ENCODE measurements at places on chromosomes 1 and 21. TPM values are rescaled to one million over a fixed set of nuclear protein-coding genes. Genes with fewer than 3 reads are reported as not detected.

GPX7 gene
- total RNA-seq = 2.3 TPM

C8A gene
- total RNA-seq = not detected

PADI4 gene
- 0.21 TPM for total RNA-seq

PCP4 gene
- total RNA-seq = not detected

KRTAP10-11 gene
- total RNA-seq = not detected

SDC3 gene
- 11.1 TPM for total RNA-seq

LCE1F gene
- not detected for total RNA-seq

MFAP2 gene
- 22.4 TPM for total RNA-seq

RGS13 gene
- not detected for total RNA-seq

SLC22A15 gene
- total RNA-seq = 21.0 TPM

TDRD5 gene
- total RNA-seq = under 0.01 TPM

VTCN1 gene
- total RNA-seq = 4.8 TPM

C1QB gene
- not detected for total RNA-seq

MKNK1 gene
- total RNA-seq = 8.1 TPM

COL11A1 gene
- 4.1 TPM for total RNA-seq

GCSAML gene
- not detected for total RNA-seq

INSRR gene
- not detected for total RNA-seq

TARBP1 gene
- total RNA-seq = 18.5 TPM

KCNJ9 gene
- total RNA-seq = 0.21 TPM

ITPKB gene
- 2.2 TPM for total RNA-seq

PDE9A gene
- 2.2 TPM for total RNA-seq

PEAR1 gene
- 1.5 TPM for total RNA-seq

FMO5 gene
- 1.2 TPM for total RNA-seq

ADORA3 gene
- total RNA-seq = not detected

MYCL gene
- 7.0 TPM for total RNA-seq

SELE gene
- total RNA-seq = 0.24 TPM

PRR9 gene
- not detected for total RNA-seq

DCDC2B gene
- total RNA-seq = under 0.01 TPM

CCDC181 gene
- 0.24 TPM for total RNA-seq

FCRL1 gene
- total RNA-seq = not detected

FMO3 gene
- not detected for total RNA-seq

NECTIN4 gene
- 97.8 TPM for total RNA-seq

Measured in tracheal epithelial cell (primary cell).